ENCODE measurements at places on chromosomes 1 and 21. TPM values are rescaled to one million over a fixed set of nuclear protein-coding genes. Genes with fewer than 3 reads are reported as not detected.
A peak's percentile ranks its signal among the peaks of the same experiment; 100 is the strongest.

Gene HES4
- total RNA-seq: 1.2 TPM

GRCh38 chr1:18360251-18360650 lies 120.5 kb upstream of the KLHDC7A start:
- no peaks in the 10 kb centered on the region for H3K36me3 ChIP-seq
- H3K27ac ChIP-seq: no peak overlapping the region
- no peak for DNase-seq
- no peak overlapping the region for H3K4me3 ChIP-seq
- H3K27me3 ChIP-seq: no peaks in the 10 kb centered on the region

Gene PAPPA2
- 0.88 TPM for total RNA-seq

Gene FNDC5
- 2.0 TPM for total RNA-seq

Gene MR1
- total RNA-seq: not detected

GRCh38 chr1:162349635-162350330 lies 26.9 kb downstream of the SPATA46 start:
- no peak overlapping the region for H3K27ac ChIP-seq
- no peak for DNase-seq
- H3K36me3 ChIP-seq: no peaks in the 10 kb centered on the region
- no peaks in the 10 kb centered on the region for H3K27me3 ChIP-seq

- H3K27me3 ChIP-seq: no peaks in the 10 kb centered on the region
- H3K4me1 ChIP-seq: no peaks in the 10 kb centered on the region
- no peak overlapping the region for H3K4me3 ChIP-seq
- no peak overlapping the region for H3K27ac ChIP-seq
These were observed 11.4 kb downstream of the LGALS8 start for GRCh38 chr1:236535190-236535589.

- no peaks in the 10 kb centered on the region for H3K4me1 ChIP-seq
- H3K4me3 ChIP-seq: no peak overlapping the region
- H3K27me3 ChIP-seq: no peaks in the 10 kb centered on the region
- H3K36me3 ChIP-seq: no peaks in the 10 kb centered on the region
- no peak overlapping the region for H3K27ac ChIP-seq
These were observed 321.5 kb upstream of the FAM78B start for GRCh38 chr1:166488327-166488726.

Gene RERE
- 126 TPM for total RNA-seq

- H3K4me3 ChIP-seq: no peak overlapping the region
- H3K36me3 ChIP-seq: no peaks in the 10 kb centered on the region
- DNase-seq: no peak
- no peak overlapping the region for H3K27ac ChIP-seq
- no peaks in the 10 kb centered on the region for H3K27me3 ChIP-seq
- H3K4me1 ChIP-seq: 0 out of 2 replicates have a peak, but pooled peaks cover 3% of the 10 kb centered on the region
These were observed 22.6 kb downstream of the CLCA1 start for GRCh38 chr1:86491171-86491950.

DNA sequence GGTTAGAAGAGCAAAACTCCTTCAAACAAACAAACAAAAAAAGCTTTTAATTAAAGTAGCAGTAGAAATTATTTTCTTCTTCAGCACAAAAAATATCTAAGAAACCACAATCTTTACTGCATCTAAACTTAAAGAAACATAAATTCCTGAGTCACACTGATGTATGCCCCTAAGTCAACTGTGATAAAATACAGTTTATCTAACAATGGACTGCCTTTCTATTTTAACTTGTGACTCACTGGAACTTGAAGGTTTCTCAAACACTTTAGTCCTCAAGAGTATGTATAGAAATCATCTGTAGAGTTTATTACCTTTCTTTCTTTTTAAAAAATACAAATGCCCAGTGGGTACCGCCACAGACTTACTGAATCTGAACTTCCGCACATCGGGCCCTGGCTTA lies 86.2 kb downstream of the LBR start:
- DNase-seq: no peak
- no peaks in the 10 kb centered on the region for H3K36me3 ChIP-seq
- H3K4me3 ChIP-seq: no peak overlapping the region
- no peak overlapping the region for H3K27ac ChIP-seq
- H3K4me1 ChIP-seq: no peaks in the 10 kb centered on the region

DNA sequence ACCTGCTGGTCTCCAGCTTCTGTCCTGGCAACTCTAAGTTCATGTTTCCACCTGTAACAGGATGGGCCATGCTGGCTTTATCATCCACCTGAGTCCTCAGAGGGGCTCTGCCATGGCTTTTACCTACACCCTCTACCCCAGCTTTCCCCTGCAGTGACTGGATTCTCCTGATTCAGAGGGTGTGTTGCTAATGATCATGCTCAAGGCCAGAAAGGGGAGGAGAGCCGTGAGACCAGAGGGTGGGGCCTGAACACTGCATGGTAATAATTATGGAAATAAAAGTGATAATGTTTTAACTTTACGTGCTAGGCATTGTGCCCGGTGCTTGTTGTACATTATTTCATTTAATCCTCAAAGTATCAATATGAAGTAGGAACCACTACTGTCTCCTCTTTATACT lies 53.3 kb downstream of the CNIH3 start:
- DNase-seq: no peak
- H3K27ac ChIP-seq: no peak overlapping the region
- no peaks in the 10 kb centered on the region for H3K36me3 ChIP-seq
- no peaks in the 10 kb centered on the region for H3K4me1 ChIP-seq
- H3K27me3 ChIP-seq: no peaks in the 10 kb centered on the region

DNA sequence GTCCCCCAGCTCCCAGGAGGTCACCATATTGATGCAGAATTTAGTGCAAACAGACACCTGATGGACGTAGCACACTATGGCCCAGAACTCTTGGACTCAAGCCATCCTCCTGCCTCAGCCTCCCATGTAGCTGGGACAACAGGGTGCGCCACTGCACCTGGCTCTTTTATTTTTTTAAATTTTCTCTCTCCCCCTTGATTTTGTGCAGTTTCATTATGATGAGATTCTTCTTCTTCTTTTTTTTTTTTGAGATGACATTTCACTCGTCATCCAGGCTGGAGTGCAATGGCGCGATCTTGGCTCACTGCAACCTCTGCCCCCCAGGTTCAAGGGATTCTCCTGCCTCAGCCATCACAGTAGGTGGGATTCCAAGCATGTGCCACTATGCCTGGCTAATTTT lies 63.8 kb downstream of the RPS6KA1 start:
- no peaks in the 10 kb centered on the region for H3K36me3 ChIP-seq
- H3K4me1 ChIP-seq: no peaks in the 10 kb centered on the region
- H3K4me3 ChIP-seq: no peak overlapping the region
- H3K27me3 ChIP-seq: no peaks in the 10 kb centered on the region
- no peak overlapping the region for H3K27ac ChIP-seq

Gene GPR161
- 17.3 TPM for total RNA-seq

DNA sequence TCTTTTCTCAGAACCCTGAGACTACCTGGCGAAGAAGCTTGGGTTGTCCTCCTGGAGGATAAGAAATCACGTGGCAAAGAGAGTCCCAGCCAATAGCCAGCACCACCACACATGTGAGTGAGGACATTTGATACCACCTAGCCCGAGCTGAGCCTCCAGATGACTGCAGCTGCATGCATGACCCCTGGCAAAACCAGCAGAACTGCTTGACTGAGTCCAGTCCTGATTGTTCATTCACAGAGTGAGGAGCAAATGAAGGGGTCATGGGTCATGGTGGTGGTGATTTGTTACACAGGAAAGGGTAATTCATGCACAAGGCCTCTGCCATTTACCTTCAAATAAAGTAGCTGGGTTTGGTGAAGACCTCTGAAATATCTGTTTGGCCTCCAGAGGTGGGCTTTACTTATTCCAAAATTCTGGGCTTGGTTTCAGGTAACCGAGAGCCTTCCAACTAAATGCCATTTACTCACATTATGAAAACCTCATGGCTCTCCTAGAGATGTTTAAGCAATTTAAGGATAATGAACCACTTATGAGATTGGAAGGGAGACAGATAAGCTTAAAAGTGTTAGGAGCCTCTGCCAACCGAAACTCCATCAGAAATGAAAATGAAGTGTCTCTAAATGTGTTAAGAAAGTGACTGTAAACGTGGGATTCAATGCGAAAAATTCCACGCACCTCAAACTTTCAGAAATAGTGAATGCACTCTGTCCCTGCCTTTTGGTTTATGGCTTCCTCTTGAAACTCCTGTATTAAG lies 163.3 kb downstream of the SLC35F3 start:
- H3K4me3 ChIP-seq: no peak overlapping the region
- H3K27me3 ChIP-seq: no peaks in the 10 kb centered on the region
- no peak overlapping the region for H3K27ac ChIP-seq

DNA sequence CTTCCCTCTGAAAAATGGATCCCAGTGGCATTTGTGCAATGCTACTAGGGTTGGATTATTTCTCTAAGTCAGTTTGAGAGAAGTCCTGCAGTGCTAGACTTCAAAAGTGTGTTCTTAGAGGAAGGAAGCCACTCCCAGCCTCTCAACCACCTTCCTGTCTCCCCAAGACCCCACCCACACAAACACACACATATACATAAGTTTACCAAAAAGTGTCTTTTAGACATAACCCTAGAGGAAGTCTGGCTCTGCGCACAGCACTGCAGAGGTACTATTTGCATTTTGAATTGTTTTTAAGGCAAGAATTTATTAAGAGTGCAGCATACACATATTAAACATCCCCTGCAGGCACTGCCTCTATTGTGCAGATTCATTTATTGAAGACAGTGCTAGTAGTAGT lies 127.3 kb downstream of the HHIPL2 start:
- no peaks in the 10 kb centered on the region for H3K27me3 ChIP-seq
- no peak overlapping the region for H3K4me3 ChIP-seq
- no peaks in the 10 kb centered on the region for H3K4me1 ChIP-seq
- no peak overlapping the region for H3K27ac ChIP-seq
- H3K36me3 ChIP-seq: no peaks in the 10 kb centered on the region
- DNase-seq: no peak

Gene OR10J1
- total RNA-seq: not detected

Gene FMOD
- 0.32 TPM for total RNA-seq

GRCh38 chr1:89671775-89672488 lies 39.0 kb downstream of the LRRC8C start:
- H3K27ac ChIP-seq: no peak overlapping the region
- H3K4me3 ChIP-seq: no peak overlapping the region
- no peak for DNase-seq
- no peaks in the 10 kb centered on the region for H3K4me1 ChIP-seq
- H3K36me3 ChIP-seq: no peaks in the 10 kb centered on the region

DNA sequence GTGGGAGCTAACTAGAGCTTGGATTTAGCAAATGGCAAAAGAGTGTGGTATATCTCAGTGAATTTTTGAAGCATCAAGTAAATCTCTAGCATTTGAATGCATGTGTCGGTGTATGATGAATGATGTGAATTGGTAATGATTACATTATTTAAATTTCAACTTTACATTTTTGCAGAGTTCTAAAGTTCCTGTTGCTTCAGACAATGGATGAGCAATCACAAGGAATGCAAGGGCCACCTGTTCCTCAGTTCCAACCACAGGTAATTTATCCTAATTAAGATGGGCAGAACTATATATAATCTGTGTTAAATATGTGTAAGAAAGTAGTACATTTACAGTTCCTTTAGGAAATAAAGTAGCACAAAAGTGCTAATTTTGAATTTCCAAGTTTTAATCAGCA lies 75.6 kb downstream of the NEK7 start:
- H3K36me3 ChIP-seq: no peaks in the 10 kb centered on the region
- DNase-seq: no peak
- H3K27ac ChIP-seq: no peak overlapping the region
- H3K4me1 ChIP-seq: peaks cover 9% of the 10 kb centered on the region

GRCh38 chr1:44406737-44407429 lies 1.8 kb downstream of the RNF220 start:
- H3K36me3 ChIP-seq: no peaks in the 10 kb centered on the region
- H3K4me1 ChIP-seq: no peaks in the 10 kb centered on the region
- H3K4me3 ChIP-seq: peak overlapping the region; percentile 96
- peaks cover 47% of the 10 kb centered on the region for H3K27me3 ChIP-seq
- no peak overlapping the region for H3K27ac ChIP-seq
- DNase-seq: no peak

DNA sequence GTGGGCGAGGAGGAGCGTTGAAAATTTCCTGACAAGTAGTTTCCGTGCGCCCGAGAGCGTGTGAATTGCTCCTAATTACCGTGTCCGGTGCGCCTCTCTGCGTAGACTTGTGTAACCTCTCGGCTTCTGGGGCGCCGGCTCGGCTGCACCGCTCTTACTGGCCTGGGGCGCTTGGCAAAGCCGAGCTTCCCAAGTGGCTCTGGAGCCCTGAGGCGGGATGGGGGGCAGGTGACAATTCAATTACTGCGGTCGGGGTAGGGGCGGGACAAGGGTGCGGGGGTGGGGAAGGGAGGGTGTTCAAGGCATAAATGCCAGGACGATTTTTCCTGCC lies 392 bp upstream of the DMRTA2 start:
- no peak overlapping the region for H3K27ac ChIP-seq
- no peaks in the 10 kb centered on the region for H3K36me3 ChIP-seq
- H3K4me1 ChIP-seq: peaks cover 7% of the 10 kb centered on the region
- peak overlapping the region; percentile 56 for H3K4me3 ChIP-seq
- DNase-seq: no peak

- H3K36me3 ChIP-seq: peaks cover 5% of the 10 kb centered on the region
- H3K27ac ChIP-seq: no peak overlapping the region
- no peak overlapping the region for H3K4me3 ChIP-seq
- peaks cover 3% of the 10 kb centered on the region for H3K4me1 ChIP-seq
- H3K27me3 ChIP-seq: no peaks in the 10 kb centered on the region
These were observed 7.3 kb downstream of the SCYL3 start for GRCh38 chr1:169886422-169886821.

- H3K27ac ChIP-seq: no peak overlapping the region
- peak overlapping the region; percentile 79 for H3K4me3 ChIP-seq
- H3K4me1 ChIP-seq: peaks cover 5% of the 10 kb centered on the region
- H3K36me3 ChIP-seq: peaks cover 6% of the 10 kb centered on the region
- no peaks in the 10 kb centered on the region for H3K27me3 ChIP-seq
These were observed 1.3 kb downstream of the DENND4B start for GRCh38 chr1:153945131-153945794.

Gene OR2L8
- total RNA-seq: not detected

DNA sequence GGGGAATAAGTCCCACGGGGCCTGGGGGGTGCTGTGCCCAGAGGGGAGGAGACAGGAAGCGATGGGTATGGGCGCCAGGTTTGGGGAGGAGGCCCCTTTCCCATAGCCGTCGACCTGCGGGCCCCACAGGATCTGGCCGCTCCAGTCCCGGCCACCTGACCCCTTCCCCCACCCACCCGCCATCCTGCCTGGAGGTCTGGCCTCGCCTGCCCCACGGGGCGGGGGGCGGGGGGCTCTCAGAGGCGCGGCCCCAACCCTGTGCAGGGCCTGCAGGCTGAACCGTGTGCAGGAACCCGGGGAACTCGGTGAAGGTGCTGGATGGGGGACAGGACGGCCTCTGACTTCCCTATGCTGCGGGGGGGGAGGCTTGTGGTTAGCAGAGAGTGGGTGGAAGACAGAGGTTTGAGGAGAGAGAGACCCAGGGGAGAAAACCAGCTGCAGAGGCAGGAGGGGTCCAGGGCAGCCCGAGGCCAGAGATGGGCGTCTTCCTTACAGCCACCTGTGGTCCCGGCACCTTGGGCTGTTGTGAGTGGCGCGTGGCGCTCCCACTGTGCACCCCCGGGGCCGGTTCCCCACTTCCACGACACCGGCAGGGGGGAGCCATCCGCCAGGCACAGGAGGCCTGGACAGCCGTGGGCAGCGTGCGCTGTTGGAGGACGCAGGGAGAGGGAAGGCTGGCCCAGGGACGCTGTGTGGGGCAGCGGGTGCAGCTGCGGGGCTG lies 2.5 kb upstream of the TNFRSF18 start:
- H3K4me1 ChIP-seq: peaks cover 4% of the 10 kb centered on the region
- peaks cover 15% of the 10 kb centered on the region for H3K27me3 ChIP-seq
- no peak overlapping the region for H3K4me3 ChIP-seq
- no peak overlapping the region for H3K27ac ChIP-seq
